Activated CD8-positive, alpha-beta T cell treated with anti-CD3 and anti-CD28 coated beads, Interleukin-2, amount 10 ng/mL, durations not matched to agents 7 days and 5 days (primary cell): ENCODE measurements at places on chromosomes 12 and 14. TPM values are rescaled to one million over a fixed set of nuclear protein-coding genes. Genes with fewer than 3 reads are reported as not detected.

DNAL1 gene
- 6.3 TPM for total RNA-seq

PIWIL1 gene
- not detected for total RNA-seq

FBRSL1 gene
- total RNA-seq: 51.2 TPM

SUOX gene
- total RNA-seq: 5.8 TPM

GPRC5D gene
- not detected for total RNA-seq

MYO1H gene
- not detected for total RNA-seq

TSPAN8 gene
- not detected for total RNA-seq

DNA sequence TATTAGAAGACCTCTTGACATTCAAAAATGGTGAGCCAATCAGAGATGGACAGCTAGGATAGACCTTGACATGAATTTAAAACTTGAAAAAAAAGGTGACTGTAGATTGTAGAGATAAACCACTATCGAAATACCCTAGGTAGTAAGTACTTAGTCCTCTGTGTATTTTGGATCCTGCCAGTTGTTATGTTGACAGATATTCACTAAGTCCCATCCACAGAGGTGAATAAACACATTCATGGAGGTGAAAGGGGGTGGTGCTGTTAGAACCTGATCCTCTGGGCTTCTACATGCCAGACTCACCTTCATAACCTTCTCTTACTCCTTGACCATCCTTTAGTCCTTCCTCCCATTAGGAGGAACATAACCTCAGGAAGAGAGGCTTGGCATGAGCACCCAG, 72.3 kb downstream of the OTX2 start:
- H3K27ac ChIP-seq: no peak overlapping the region
- H3K4me3 ChIP-seq: no peak overlapping the region
- H3K36me3 ChIP-seq: no peaks in the 10 kb centered on the region
- H3K27me3 ChIP-seq: peaks cover 8% of the 10 kb centered on the region

DNA sequence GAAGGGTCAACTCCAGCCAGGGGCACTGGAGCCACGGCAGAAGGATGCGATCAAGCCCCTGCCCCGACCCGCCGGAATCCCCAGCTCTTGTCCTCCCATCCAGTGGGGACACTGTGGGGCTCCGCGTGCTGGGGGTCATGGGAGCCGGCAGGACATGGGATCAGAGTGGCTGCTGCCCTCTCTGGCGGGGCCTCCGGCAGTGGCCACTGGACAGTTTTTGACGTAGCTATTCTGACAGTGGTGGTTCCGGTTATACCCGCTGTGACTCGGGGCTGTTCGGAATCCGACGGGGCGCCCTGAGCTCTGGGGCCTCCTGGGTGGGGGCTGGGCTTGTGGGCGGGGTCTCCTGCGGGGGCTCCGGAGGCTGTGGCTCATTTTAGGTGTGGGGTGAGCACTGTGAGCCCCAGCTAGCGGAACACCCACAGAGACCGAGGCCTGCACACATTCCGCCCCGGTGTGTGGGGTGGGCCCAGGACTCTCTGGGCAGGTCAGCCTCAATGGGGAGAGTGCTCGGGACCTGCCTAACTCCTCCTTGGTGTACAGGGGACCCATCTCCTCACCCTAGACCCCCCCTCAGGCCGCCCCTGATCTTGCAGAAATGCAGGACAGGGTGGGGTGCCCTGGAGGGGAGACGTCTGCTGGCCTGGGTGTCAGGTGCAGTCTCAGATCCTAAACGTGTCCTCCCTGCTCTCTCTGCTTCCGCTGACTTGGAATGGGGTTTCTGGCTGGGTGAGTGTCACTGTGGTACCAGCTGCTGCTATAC, 374.2 kb downstream of the TMEM121 start:
- no peaks in the 10 kb centered on the region for H3K36me3 ChIP-seq
- H3K27ac ChIP-seq: no peak overlapping the region
- peaks cover 32% of the 10 kb centered on the region for H3K4me1 ChIP-seq
- no peak overlapping the region for H3K4me3 ChIP-seq

- no peak overlapping the region for H3K4me3 ChIP-seq
- H3K36me3 ChIP-seq: no peaks in the 10 kb centered on the region
- DNase-seq: peak; percentile 48
- H3K27me3 ChIP-seq: peaks cover 5% of the 10 kb centered on the region
- H3K4me1 ChIP-seq: peaks cover 6% of the 10 kb centered on the region
These were observed 88.0 kb upstream of the TMEM260 start for GRCh38 chr14:56491299-56492285.

GRCh38 chr14:87434011-87434410, 559.0 kb downstream of the GALC start:
- H3K27ac ChIP-seq: no peak overlapping the region
- H3K27me3 ChIP-seq: no peaks in the 10 kb centered on the region
- no peak overlapping the region for H3K4me3 ChIP-seq
- no peaks in the 10 kb centered on the region for H3K4me1 ChIP-seq

DNA sequence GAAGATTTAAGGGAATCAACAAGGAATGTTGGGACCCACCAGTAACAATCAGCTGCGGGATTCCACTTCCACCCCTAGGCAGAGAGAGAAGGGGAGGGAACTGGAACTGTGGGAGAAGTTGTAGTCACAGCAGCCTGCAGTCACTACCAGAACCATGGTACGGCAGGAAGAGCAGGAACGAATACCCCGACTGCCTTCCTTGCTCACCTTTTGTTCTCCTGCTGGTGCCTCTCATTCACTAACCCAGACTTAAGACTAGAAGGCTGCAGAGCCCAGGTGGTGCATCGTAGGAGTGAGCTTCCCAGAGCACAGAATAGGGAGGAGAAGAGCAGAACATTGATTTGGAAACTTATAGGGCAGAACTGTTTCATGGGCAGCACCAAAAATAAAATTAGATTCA, 154.2 kb downstream of the DYRK2 start:
- DNase-seq: no peak
- H3K27me3 ChIP-seq: no peaks in the 10 kb centered on the region
- no peak overlapping the region for H3K27ac ChIP-seq
- no peak overlapping the region for H3K4me3 ChIP-seq

DNA sequence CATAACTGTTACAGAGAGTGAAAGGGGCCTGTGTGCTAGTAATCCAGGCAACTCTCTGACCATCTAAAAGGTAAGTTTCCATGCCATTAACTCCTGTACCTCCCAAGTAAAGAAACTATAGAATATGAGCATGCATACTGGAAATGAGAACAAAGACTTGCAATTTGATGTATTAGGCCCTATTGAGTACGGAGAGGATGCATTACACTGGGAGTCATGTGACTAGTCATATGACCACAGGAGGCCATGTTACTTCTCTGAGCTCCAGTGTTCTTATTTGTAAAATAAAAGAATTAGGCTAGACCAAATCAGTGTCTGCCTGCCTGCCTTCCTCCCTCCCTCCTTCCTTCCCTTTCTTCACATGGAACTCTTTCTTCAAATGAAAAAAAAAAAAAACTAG, 440.1 kb upstream of the CCDC196 start:
- no peaks in the 10 kb centered on the region for H3K36me3 ChIP-seq
- no peak for DNase-seq
- no peaks in the 10 kb centered on the region for H3K4me1 ChIP-seq
- H3K27me3 ChIP-seq: peaks cover 22% of the 10 kb centered on the region

GRCh38 chr12:129790930-129791329, 112.9 kb downstream of the TMEM132D start:
- H3K27me3 ChIP-seq: no peaks in the 10 kb centered on the region
- H3K36me3 ChIP-seq: no peaks in the 10 kb centered on the region
- no peak for DNase-seq
- H3K27ac ChIP-seq: no peak overlapping the region
- no peaks in the 10 kb centered on the region for H3K4me1 ChIP-seq

- H3K4me3 ChIP-seq: no peak overlapping the region
- no peaks in the 10 kb centered on the region for H3K4me1 ChIP-seq
- H3K27me3 ChIP-seq: peaks cover 2% of the 10 kb centered on the region
- no peaks in the 10 kb centered on the region for H3K36me3 ChIP-seq
- H3K27ac ChIP-seq: no peak overlapping the region
- DNase-seq: no peak
These were observed 122.0 kb upstream of the ATXN7L3B start for GRCh38 chr12:74415633-74416032.

- no peaks in the 10 kb centered on the region for H3K36me3 ChIP-seq
- H3K27me3 ChIP-seq: no peaks in the 10 kb centered on the region
- H3K4me3 ChIP-seq: no peak overlapping the region
- no peak overlapping the region for H3K27ac ChIP-seq
- H3K4me1 ChIP-seq: no peaks in the 10 kb centered on the region
- DNase-seq: no peak
These were observed 471.6 kb upstream of the FOXG1 start for GRCh38 chr14:28294834-28295440.
